ENCODE measurements at places on chromosomes 2 and 18.

DNA sequence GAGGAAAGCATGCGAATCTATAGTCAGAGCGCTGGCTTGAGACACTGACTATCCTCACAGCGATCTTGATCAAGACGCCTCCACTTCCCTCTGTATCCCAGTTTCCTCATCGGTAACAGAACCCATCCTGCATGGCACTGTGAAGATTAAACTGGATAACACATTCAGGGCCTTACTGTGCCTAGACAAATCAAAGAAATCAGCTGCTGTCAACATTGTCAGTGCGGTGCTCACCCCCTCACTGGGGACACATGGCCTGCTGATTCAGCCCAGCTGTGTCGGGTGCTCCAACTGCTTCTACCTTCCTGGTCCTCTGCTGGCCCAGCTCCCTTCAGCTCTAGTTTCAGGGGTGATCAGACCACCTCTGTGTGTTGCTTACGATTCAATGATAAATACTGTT lies 268.6 kb upstream of the AGAP1 start:
- DNase-seq: no peak

DNA sequence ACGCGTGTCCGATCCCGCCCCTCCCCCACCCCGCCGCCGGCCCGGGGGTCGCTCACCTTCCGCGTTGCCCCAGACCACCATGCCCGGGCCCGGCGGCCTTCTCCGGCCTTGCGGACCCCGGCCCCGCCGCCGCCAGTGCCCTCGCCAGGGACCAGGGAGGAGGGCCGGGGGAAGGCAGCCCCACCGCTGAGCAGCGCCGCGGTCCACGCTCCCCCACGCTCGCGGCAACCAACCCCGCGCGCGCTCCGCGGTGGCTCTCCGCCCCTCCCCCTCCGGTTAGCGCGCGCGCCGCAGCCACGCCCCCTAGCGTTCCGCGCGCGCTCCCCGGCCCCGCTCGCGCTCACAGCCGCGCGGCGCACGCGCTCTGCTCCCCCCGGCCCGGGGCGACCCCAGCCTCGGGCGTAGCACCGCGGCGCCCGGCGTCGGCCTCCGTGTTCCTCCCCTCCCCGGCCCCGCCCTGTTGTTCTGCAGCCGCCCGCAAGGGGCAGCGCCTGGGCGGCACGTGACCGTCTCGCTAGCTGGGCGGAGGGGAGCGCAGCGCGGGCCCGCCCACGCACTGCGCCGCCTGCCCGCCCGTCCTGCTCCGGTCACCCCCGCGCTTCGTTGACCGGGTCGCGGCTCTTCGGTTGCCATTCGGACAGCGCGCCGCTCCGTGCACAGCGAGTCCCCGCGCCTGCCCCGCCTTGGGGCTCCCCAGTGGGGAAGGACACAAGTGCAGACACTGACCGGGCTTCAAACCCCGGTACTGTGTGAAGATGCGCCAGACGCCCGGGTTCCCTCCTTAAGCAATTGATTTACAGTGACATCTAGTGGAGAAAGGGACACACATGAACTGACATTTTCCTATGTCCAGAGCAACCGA lies at the start of gene REV1:
TSS of gene REV1 (minus strand) at position 257 of the 862 bp plus-strand sequence. CDS start 25,042 bp downstream, outside the sequence.
- peak; percentile 97 for DNase-seq

DNA sequence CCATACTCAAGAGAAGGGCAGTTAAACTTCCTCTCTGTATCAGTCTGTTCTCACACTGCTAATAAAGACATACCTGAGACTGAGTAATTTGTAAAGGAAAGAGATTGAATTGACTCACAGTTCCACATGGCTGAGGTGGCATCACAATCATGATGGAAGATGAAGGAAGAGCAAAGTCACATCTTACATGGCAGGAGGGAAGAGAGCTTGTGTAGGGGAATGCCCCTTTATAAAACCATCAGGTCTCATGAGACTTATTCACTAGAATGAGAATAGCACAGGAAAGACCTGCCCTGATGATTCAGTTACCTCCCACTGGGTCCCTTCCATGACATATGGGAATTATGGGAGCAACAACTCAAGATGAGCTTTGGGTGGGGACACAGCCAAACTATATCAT lies 1.4 kb upstream of the IL36B start:
- no peak for DNase-seq

DNA sequence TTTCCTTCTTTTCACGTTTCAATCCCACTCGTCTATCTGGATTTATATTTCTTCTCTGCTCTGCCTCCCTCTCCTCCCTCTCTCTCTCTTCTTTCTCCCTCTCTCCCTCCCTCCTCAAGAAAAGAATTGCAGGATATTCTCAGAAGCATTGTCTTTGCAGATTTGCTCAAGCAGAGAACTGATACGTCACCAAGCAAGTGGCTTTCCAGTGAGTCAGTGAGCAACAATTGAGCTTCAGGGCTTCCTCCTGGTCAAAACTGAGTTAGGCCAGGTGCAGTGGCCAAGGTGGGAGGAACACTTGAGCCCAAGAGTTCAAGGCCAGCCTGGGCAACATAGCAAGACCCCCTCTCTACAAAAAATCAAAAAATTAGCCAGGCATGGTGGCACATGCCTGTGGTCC lies 151.1 kb downstream of the SMAD2 start:
- no peak for DNase-seq

DNA sequence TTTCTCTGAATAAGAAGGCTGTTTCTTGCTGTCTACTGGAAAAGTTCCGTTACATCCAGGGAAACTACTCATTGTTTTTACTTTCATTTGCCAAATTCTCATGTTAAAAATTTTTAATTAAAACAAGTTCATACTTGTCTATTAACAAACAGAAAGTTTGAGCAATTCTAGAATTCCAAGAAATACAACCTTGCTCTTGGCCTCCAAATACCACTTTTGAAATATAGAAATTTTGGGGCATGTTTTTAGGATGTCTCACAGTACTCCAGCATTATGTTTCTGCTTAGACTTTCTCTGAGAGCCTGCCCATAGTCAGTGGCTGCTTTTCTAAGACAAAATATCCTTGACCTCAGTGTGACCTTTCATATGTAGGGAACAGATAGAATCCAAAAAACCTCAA lies 228.7 kb upstream of the RND3 start:
- DNase-seq: no peak

GRCh38 chr2:189124175-189124574 lies 55.4 kb downstream of the COL5A2 start:
- DNase-seq: no peak

DNA sequence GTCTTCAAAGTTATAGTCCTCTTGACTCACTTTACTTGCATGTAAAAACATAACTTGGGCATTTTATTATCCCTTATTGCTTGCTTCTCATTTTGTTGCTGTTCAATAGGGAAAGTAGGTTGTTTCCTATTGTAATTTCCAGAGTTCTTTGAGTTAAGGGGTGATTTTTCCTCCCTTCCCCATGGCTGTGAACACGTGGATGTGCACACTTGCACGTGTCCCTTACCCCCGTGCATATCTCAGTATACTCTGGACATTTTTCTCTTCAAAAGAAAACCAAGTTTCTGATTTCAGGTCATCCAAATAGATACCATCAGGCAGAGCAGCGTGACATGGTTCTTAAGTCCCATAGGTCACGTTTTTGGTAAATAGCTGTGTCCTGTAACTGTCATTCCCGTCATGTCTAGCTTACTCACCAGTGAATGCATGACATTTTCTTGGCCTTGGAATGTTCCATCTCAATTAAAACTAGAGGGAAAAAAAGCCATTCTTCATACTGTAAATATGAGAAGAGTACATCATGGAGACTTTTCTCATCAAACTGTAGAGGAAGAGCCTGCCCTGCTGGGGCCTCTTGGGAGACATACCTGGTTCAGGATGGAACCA lies 83.3 kb upstream of the KCNE4 start:
- DNase-seq: no peak

DNA sequence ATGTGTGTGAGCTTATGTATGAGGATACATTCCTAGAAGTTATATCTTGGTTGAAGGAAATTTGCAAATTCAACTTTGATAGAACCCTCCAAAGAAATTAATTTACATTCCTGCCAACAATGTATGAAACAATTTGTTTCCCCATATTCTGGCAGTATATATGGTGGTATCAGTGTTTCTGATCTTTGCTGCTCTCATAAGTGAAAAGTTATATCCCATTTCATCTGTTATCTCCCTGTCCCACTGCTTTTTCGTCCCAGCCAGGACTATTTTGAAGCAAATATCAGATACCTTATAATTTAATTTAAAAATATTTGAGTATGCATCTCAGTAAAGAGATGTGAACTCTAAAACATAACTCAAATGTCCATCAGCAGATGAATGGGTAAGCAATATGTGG lies 7.1 kb downstream of the UBR3 start:
- DNase-seq: no peak

- DNase-seq: no peak
Measured at GRCh38 chr2:176680916-176681516, 411.8 kb downstream of the MTX2 start.

DNA sequence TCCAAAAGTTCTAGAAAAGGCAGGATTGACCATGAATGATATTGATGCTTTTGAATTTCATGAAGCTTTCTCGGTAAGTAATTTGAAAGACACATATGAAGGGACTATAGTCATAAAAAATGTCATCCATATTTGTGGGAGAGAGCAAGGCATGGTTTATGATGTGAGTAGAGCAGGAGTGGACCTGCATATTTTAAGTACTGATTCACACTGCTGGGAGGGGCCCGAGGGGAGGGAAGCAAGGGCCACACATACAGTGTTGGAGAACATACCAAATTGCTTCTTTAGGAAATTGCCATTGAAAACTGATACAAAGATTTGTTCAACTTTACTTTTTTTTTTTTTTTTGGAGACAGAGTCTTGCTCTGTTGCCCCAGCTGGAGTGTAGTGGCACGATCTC lies 39.4 kb downstream of the HADHB start:
- DNase-seq: no peak

- DNase-seq: no peak
Measured at GRCh38 chr2:240593026-240593702, 6.6 kb downstream of the CAPN10 start.

DNA sequence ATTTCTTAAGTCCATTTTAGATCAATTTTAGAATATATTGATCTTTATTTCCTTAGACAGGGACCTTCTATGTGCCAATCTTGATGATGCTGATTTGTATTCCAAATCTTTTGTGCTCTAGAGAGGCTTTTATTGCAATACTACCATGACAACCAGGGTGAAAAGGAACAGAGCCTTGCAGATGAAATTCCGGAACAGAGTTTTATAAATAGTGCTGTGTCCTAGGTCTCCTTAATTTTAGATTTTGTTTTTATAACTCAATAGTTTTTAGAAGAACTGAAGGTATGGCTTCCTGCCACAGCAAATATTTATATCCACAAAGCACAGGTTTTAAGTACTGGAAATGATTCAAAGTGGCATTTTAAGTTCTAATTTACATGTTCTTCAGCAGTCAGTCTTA lies 160.2 kb downstream of the PMAIP1 start:
- no peak for DNase-seq

GRCh38 chr18:8757396-8757997 lies 52.1 kb downstream of the MTCL1 start:
- no peak for DNase-seq

- no peak for DNase-seq
Measured at GRCh38 chr2:232869138-232870017, 686 bp upstream of the SNORC start.

- no peak for DNase-seq
Measured at GRCh38 chr2:172922306-172922705, 153.3 kb upstream of the MAP3K20 start.
